ENCODE measurements at places on chromosomes 1 and 21.

GRCh38 chr1:160410406-160411005, 10.1 kb downstream of the VANGL2 start:
- no peak for DNase-seq

- no peak for DNase-seq
These were observed 1528.0 kb upstream of the TPTE start for GRCh38 chr21:8993284-8993942.

DNA sequence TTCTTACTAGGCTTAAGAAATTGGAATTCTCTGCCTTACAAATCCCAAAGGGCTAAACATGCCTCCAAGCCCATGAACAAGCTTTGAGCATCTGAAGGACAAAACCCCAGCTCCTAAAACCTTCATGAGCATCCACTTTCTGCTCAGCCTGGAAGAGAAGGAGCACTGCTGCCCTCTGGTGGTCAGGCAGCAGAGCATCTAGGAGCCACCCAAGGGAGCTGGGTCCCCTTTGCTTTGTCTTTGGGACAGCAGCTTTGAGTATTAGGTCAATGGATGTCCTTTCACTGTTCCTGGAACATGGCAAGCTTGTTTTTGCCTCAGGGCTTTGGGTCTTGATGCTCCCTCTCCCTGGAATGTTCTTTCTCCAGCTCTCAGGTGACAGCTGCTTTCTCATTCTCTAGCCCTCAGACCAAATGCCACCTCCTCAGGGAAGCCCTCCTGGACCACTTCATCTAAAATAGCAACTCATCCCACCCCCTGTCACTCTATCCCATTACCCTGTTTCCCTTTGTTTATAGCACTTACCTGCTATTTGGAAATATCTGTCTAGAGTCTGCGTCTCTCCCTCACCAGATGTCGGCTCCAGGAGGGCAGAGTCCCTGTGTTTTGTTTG, 25.7 kb downstream of the RAB7B start:
- peak; percentile 84 for DNase-seq

DNA sequence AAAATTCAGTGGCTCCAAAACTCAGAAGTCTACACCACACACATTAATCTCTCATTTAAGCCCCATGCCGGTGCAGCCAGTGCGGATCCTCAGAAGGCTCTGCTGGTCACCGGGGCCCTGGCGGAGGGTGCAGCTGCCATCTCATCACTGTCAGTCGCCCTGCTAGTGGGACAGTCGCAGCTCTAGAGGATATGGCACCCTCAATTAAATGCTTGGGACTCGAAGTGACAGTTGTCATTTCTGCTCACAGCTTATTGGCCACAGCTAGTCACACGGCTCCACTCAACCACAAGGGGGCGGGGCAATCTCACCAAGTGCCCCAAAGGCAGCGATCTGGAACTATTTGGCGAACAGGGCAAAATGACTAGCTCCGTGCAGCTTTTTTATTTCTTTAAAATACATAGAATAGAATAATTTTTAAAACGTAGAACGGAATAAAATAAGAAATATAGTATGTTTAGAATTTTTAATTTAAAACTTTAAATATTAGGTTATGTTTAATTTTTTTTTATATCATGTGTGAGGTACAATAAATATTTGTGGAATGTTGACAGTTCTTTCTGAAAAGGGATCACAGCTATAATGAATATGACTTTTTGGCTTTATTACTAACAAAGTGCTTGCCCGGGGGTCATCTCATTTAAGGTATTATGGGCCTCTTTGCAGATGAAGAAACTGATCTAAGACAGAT, 8.0 kb upstream of the MAN1C1 start:
- peak; percentile 96 for DNase-seq

GRCh38 chr1:119564548-119564947, 57.5 kb downstream of the HSD3B1 start:
- DNase-seq = no peak

DNA sequence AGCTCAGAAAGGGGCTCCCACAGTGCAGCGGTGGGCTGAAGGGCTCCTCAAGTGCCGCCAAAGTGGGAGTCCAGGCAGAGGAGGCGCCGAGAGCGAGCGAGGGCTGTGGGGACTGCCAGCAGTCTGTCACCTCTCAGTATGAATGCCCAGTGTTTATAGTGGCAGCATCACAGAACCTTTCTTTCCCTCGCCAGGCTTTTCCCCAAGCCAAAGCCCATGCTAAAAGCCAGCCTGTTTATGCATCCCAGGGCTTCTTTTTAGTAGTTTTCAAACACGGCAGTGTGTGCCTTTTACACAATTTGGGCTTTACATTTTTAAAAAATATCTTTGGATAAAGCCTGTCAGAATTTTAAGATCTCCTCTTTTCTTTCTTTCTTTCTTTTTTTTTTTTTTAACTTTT, 70.6 kb downstream of the CENPF start:
- no peak for DNase-seq

GRCh38 chr1:174789399-174789798, 210.3 kb upstream of the CACYBP start:
- no peak for DNase-seq

DNA sequence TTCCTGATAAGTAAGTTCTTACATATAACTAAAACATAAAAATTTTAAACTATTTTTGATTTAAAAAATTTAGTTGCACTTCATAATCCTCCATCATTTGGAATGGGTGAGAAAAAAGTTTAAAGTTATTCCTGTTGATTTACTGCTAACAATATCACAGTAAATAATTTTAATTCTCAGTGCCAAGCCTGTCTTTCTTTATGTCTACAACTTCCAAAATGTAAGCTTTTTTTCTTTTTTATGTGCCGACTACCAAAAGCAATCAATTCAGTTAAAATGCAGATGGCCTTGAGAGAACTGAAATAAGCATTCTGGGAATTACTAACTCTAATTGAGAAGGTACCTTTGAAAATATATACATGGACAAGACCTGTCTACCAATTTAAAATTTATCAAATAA, 1224.3 kb upstream of the B3GALT2 start:
- DNase-seq = no peak

DNA sequence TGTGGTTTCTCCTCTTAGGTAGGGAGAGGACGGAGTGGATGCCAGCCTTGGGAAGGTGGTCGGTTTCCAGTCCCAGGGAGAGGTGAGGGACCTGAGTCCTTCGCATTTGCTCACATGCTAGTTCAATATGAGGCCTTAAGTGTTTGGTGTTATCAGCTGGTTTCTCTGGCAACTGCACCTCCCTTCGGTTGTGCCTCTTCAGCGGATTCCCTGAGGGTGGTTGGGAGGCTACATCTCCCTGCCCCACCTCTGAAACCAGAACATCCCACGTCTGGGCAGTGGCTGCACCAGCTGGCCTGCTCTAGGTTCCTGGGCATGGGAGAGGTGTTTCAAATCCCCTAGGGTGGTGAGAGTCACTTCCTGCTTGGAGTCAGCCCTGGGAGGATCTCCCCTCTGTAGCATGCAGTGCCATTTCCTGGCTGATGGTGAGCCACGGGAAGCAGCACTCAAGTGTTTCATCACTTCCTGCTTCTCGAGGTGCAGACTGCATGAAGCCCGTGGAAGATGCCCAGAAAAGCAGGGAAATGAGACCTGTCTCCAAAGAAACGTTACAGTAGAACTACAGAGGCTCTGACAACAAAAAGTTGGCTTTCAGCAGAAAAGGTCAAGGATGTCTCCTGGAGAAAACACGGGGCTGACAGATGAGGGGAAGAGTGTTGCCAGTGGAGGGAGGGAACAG, 4.5 kb downstream of the TMEM125 start:
- DNase-seq = peak; percentile 58

DNA sequence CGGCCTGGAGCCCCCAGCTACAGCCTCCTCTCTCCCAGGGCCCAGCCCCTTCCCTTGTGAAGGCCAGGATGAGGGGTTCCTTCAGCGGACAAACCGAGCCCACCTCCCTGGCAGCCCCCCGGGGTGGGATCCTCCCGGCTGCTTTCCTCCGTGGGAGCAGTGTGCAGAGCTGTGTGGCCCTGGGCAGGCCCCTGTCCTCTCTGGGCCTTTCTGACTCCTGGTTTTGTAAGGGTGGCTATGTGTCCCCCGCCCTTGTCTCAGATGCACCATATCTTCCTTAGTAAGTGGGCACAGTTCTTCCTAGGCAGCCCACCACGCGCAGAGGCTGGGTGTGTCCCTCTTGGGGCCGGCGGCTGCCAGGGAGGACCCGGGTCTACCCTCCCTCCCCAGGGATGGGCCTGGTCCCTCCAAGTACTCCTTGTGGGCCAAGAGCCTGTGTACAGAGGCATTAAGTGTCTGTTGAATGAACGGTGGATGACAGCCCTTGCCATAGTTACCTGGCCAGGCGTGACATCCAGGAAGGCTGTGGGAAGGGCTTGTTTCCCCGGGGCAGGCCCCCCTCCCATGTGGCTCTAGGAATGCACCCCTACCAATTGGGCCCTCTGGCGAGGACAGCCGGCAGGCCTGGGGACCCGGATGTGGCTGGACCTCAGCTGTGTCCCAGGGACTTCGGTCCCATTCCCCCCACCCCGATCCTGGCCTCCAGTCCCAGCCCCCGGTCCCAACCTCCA, 3.8 kb downstream of the SMIM1 start:
- no peak for DNase-seq

DNA sequence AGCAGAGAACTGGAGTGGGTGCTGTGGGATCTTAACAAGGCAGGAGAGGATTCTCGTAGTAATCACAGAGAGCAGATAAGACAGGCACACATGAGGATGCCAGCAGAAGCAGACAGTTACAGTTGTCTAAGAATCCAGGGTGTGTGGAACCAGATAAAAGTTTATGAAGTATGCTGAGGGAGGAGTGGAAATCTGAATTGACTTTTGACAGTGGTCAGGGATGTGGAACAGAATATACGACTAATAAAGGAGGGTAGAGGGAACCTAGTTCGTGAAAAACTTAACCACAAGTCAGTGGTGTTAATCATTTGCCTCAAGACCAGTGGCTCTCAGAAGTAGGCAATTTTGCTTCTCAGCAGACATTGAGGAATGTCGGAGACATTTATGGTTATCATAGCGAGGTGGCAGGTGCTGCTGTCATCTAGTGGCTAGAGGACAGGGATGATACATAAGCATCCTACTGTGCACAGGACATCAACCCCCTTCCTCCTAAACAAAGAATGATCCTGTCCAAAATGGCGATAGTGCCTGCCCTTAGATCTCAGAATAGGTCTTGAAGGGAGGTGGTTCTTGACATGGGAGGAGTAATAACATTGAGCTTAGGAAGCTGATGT, 3.0 kb downstream of the LRRC8D start:
- DNase-seq = no peak

GRCh38 chr21:30166171-30166570, 434 bp downstream of the CLDN17 start:
- no peak for DNase-seq

- no peak for DNase-seq
These were observed 23.1 kb upstream of the PDPN start for GRCh38 chr1:13560541-13560940.

- no peak for DNase-seq
These were observed 51.2 kb downstream of the OPTC start for GRCh38 chr1:203544978-203545816.

- DNase-seq = no peak
These were observed 49.0 kb downstream of the MAGI3 start for GRCh38 chr1:113439277-113439670.

DNA sequence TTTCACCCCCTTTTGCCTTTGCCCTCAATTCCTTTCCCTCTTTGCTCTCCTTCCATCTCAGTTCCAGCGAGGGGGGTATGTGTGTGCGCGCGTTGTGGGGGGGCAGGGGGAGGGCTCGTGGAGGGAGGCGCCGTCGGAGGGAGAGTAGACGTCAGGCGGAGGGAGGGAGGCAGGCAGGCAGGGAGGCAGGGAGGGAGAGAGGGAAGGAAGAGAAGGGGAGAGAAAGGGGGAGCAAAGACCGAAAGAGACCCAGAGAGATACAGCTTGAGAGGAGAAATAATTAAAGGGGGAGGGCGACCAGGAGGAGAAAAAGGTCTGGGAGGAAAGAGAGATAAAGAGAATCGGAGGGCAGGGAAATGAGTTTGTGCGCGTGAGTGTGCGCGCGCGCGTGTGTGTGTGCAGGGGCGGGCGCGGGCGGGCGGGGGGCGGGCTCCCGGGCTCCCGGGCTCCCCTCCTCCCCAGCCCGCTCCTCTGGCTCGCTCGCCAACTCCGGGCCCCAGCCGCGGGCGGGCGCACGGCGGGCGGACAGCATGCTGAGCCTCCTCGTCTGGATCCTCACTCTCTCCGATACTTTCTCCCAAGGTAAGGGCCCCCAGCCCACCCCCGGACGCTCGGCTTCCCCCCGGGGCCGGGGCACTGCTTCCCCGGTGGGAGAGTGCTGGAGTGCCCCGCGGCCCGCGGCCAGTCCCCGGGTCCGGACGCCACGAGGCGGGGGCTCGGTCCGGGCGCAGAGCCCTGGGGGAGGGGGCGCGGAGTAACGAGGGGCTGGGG, at the start of gene KIRREL1:
Gene KIRREL1 (plus strand): TSS at position 499 of the 771 bp plus-strand sequence. CDS start 32 bp downstream, at position 531.
- peak; percentile 10 for DNase-seq

GRCh38 chr1:160471253-160471652, 51.8 kb downstream of the SLAMF6 start:
- DNase-seq = no peak

- DNase-seq = peak; percentile 16
These were observed 18.3 kb downstream of the YARS1 start for GRCh38 chr1:32798679-32799416.

DNA sequence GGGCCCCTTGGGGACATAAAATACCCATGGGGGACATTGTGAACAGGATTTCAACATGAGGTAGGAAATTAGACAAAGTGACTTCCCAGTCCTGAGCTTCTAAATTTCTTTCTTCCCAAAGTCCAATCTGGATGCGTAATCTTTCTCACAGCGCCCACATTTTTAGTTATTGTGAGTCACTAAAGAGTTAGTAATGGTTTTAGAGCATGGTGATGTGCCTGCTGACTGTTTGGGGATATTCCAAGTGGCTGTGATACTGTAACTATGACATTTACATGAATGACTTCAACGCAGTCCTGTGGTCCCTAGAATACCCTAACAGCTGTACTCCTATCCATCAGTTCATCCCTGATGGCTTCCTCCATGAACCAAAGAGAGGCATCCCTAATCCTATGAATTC, 224.0 kb upstream of the COA6 start:
- no peak for DNase-seq

DNA sequence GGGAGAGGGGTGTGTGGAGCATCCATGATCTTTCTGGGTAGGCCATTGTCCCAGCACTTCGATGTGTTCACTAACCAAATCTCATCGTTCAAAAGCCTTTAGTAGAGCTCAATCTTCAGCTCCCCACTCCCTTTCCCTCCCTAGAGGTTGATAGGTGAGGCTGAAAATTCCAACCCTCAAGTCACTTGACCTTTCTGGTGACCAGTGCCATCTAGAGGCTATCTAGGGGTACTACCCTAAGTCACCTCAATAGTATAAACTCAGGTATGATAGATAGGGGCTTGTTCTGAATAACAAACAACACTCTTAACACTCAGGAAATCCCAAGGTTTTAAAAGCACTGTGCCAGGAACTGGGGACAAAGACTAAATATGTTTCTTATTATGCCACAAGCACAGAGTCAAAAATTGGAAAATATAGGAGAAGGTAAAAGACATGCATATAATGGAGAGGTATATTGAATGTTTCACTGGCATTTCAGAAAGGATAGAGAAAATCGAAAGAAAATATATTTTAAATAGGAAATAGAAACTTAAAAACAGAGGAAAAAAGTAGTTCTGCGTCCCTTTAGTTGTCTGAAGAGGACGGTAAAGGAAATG, 42.9 kb upstream of the CD53 start:
- DNase-seq = peak; percentile 47

GRCh38 chr1:17369466-17369865, 2.5 kb upstream of the PADI6 start:
- no peak for DNase-seq

GRCh38 chr1:117611121-117611601, 5.3 kb downstream of the TENT5C start:
- DNase-seq = no peak

- no peak for DNase-seq
These were observed 188.4 kb upstream of the DMRTA2 start for GRCh38 chr1:50611675-50612074.

- DNase-seq = peak; percentile 6
These were observed 42.3 kb upstream of the NFASC start for GRCh38 chr1:204828352-204828850.
